ENCODE measurements at places on chromosomes 3 and 15.
A peak's percentile ranks its signal among the peaks of the same experiment; 100 is the strongest.

DNA sequence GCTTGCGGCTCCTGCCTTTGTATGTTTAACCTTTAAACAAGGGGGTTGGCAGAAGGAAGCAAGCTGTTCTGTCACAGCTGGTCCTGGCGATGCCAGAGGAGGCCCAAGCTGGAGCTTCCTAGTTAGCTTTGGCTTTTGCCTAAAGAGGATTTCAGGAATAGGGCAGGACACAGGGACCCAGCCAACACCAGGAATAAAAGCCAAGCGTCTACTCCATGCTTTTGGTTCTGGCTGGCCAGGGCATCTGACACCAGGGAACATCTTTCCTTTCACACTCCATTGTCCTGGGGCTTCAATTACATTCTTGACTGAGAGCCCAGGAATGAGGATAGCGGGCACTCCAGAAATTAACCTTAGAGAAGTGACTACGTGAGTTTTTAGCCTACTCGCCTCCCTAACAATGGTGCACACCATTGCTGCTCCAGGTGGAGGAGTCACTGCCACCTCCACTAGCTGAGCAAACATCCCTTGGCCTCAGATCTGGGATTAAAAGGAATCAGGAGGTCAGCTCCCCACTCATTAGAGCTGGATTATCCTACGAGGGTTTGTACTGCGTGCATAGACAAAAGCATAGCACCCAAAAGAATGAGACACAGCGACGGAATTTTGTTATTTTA, 38.2 kb downstream of the TPM1 start:
- peak; percentile 17 for ATAC-seq

- no peak for ATAC-seq
Observed at GRCh38 chr3:54954521-54954920, 26.7 kb upstream of the LRTM1 start.

GRCh38 chr3:69201658-69202057, 79.3 kb upstream of the LMOD3 start:
- no peak for ATAC-seq

DNA sequence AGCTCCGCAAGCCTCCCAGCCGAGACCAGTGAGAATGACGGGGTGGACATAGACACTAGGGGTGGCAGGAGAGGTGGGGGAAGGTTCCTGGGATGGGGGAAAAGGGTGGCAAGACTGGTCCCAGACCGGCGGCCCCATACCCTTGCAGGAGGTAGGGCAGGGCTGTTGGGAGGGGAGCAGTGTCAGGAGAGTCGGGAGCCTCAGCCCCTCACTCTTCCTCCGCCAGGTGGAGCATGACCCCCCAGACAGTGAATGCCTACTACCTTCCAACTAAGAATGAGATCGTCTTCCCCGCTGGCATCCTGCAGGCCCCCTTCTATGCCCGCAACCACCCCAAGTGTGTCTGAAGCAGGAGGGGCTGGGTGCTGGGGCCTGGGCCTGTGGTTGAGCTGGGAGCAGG, 8.7 kb upstream of the PSMD2 start:
- no peak for ATAC-seq

DNA sequence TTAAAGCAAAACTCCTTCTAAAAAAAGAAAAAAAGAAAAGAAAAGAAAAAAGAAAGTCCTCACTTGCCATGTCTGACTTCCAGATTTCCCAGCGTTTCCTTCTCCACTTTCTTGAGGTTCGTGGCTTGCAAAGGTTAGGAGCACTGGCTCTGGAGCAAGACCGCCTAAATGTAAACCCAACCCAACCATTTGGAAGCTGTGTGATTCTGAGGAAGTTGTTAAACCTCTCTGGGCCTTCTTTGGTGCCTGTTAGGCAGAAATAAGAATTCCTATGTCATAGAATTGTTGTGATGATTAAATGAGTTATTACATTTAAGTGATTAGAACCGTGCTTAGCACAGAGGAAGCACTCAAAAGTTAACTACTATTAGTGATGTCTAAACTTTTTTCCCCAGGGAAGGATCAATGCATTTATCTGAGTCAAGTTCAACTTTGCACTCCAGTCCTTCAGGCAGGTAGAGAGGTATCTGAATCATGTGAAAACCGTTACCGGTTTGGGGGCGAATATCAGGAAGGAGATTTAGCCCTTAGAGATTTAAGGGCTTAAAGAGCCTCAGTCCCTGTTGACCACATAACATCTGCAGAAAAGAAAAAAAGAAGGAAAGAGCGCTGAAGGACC, 78.3 kb upstream of the HES1 start:
- no peak for ATAC-seq

DNA sequence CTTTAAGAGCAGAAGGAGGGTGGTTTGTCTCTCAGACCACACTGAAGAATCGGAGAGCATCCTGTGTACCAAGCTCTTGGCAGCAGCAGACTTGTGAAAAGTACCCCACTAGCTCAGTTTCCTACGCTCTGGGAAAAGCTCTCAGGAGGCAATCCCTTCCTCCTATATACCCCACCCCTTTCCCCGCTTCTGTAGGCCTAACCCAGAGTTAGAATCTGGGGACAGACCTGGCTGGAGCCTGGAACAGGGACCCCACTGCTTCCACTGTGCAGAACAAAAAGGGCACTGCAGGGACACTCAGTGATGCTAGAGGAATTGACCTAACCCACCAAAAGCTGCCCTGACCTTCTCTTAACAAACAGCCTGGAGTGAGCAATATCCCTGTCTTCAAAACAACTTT, 70.0 kb upstream of the CCDC39 start:
- ATAC-seq = no peak

DNA sequence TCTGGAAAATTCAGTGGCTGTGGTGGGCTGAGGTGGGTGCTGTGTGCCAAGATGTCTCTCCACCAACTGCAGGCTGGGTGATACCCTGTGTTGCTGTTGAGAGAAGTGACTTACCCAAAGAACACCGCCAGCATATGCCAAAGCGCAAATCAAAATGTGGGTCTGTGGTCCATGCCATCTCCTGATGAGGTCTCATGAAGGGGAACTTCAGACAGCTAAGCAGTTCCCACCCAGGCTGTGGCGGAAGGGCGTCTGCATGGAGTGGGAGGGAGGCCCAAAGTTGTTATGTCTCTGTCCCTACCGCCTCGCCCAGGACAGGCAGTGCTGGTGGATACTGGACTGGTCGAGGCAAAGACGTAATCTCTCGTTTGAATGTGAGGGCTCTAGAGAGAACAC, 70.9 kb upstream of the PLXNA1 start:
- no peak for ATAC-seq

- no peak for ATAC-seq
Observed at GRCh38 chr3:130971208-130971607, 55.4 kb downstream of the ASTE1 start.

DNA sequence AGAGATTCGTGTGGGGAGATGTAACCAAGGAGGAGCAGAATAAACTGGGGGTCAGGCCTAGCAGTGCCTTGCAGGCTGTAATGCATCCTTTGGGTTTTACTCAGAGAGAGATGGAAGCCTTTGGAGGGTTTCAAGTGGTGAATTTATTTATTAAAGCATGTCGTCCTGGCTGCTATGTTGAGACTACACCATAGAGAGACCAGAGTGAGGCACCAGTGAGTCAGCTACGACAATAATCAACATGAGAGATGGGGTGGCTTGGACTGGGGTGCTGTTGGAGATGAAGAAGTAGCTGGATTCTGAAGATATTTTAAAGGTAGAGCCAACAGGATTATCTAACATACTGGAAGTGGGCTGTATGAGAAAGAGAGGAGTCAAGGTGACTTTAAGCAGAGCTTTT, 335.3 kb upstream of the ARHGEF26 start:
- no peak for ATAC-seq

DNA sequence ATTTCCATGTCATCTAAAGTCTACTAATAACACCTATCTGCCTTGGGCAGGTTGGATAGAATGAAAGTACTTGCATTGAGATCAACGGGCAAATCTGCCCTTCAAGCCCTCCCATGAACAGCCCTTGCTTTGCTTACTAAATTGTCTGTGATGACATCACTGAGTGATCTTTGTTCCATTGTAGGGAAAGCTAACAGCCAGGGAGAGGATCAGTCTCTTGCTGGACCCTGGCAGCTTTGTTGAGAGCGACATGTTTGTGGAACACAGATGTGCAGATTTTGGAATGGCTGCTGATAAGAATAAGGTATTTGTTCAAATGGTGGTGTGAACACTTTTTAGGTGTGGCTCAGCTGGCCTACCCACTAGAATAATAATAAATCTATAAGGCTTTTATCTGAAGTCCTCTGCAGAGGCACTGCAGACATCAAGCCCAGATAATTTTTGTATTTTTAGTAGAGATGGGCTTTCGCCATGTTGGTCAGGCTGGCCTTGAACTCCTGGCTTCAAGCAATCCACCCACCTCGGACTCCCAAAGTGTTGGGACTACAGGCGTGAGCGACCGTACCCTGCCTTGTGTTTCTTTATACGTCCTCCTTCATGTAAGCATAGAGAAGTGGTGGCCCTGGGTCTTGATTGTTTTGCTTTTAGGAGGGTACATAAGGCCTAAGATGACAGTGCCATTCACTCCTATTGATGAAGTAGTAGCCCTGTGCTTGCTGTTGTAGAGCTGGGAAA, 5.7 kb downstream of the PCCB start:
- no peak for ATAC-seq

DNA sequence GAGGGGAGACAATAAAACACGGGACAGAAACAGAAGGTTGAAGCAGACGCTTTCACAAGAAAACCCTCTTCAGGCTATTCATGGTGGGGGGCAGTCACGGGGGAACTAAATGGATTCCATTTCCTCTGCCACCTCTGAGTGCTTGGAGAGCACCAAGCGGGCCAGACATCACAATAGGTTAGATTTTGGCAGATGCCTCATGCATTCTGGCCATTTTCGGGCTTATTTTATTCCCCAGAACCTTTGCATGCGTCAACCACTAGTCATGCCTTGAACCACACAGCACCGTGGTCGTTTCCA, 82.2 kb downstream of the RORA start:
- no peak for ATAC-seq

GRCh38 chr15:92831655-92832328, 68.3 kb upstream of the CHD2 start:
- peak; percentile 99 for ATAC-seq

GRCh38 chr3:39378088-39378487, 5.1 kb upstream of the SLC25A38 start:
- peak; percentile 79 for ATAC-seq

DNA sequence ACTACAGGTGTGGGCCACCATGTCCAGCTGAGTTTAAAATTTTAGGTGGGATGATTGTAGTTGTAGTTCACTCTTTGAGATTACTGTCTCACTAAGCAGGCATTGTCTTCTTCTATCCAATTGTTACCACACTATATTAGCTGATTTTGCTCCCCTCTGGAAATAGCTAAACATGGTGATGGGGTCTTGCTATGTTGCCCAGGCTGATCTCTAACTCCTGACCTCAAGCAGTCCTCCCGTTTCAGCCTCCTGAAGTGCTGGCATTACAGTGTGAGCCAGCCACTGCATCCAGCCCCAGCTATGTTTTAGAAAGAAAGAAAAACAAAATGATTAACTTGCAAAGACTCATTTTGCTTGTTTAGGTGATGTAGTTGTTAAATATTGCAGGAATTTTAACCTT, 30.6 kb downstream of the YEATS2 start:
- ATAC-seq = no peak

DNA sequence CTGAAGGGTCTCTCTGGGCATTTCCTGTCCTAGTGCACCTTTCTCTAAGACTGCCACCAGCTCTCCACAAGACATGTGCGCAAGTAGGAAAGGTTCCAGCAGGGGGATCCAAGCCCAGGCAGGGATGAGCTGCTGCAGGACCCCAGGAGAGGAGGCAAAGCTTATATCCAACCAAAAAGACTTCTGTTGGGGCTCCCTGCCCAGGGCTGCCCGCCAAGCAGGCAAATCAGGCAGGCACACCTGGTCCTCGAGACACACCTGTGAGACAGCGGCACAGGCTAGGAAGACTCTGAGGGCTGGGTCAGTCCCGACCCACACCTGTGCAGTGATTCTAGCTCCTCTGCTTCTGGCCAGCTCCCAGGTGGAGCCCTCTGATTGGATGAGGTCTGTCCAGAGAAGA, 80.6 kb downstream of the MYLK start:
- no peak for ATAC-seq

DNA sequence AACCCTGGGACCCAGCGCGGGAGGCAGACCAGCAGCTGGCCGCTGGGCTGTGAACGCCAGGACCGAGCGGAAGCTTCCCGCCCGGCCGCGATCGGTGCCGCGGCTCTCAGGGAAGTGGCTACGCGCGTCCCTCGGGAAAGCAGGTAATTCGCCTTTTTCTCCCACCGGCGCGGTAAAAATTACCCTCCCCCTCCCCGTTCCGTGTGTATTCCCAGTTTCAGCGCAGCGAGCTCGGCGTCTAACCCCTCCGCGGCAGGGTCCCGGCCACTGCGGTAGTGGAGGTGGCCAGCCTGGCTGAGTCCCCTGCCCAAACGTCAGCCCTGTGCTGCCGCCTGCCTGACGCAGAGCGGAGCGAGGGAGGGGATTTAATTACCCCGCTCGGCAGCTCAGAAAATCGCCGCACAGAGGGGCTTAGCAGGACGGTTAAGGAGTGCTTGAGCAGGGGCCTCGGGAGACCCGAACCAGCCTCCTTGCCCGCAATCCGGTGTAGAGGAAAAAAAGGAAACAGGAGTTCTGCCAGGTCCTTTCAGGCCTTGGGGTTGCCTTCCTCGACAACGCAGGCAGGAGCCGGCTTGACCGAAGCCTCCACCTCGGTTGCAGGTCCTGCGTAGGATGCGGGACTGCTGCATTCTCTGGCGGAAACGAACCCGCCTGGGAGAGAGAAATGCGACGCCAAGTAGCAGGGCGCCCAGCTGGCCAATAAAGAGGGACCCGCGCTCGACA, 2.9 kb downstream of the GATA2 start:
- ATAC-seq = peak; percentile 10

GRCh38 chr3:154678041-154678654, 248.2 kb upstream of the GPR149 start:
- ATAC-seq = no peak

GRCh38 chr15:49573421-49573820, 47.2 kb downstream of the FAM227B start:
- ATAC-seq = no peak

GRCh38 chr15:78050826-78051225, 26.7 kb downstream of the TBC1D2B start:
- no peak for ATAC-seq

DNA sequence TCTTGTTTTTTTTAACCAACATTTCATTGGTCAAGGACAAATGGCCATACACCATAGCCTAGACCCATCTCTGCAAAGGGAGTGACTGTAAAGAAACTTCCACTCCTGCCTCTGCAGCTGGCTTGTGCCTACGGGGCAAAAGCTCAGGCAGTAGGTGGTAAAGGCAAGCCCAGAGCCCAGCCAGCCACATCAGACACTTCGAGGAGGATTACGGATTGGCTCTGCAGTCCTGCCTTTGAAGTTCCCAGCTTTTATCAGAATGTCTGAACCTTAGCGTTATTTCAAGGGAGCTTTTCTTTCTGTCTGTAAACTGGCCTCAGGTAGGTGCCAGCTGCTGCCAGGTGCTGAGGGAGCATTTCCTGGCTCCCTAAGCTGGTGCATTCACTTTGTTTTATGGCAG, 15.6 kb downstream of the ZNF710 start:
- no peak for ATAC-seq

- no peak for ATAC-seq
Observed at GRCh38 chr3:146715170-146715569, 110.0 kb upstream of the PLSCR5 start.

- ATAC-seq = peak; percentile 59
Observed at GRCh38 chr15:71647487-71647808, 162.9 kb upstream of the NR2E3 start.

Measured in SK-N-SH treated with all-trans-retinoic acid at 6 μM for 48 hours (cell line).